ENCODE measurements at places on chromosomes 4 and X.

DNA sequence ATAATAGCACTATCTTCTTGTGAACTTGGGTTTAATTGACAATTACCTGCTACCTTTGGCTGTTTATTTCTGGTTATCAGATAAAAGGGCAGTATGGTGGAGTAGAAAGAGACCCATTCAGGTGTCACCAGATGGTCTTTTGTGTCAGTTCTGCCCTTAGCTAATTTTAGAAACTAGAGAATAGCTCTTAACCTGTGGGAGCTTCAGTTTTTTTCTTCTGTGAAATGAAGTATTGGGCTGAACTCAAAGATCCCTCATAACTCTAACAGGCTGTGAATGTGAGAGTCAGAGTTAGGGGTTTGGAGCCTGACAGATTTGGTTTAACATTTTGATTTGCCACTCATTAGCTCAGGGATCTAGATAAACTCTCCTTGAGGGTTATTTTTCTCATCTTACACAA lies 335.2 kb downstream of the PPP1R2C start:
- no peak for DNase-seq

DNA sequence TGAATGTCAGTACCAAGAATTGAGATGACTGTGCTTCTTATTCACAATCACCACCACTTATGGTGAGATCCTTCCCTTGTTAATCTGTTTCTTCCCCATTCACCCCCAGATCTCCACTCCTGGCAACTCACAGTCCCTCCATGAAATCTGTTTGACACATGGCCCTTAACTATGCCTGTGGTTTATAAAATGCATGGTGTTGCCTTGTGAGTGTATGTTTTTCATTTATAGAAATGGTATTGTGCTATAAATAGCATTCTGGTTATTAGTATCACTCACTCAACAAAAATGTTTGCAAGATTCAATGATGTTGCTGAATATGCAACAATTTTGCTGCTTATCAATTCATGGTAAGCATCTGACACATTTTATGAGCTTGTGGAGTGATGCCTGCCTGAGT lies 131.0 kb downstream of the PRKX start:
- no peak for DNase-seq

- DNase-seq = no peak
These were observed 197.9 kb downstream of the SHOX start for GRCh38 chrX:828411-828959.

GRCh38 chr4:30901461-30902451 lies 181.6 kb downstream of the PCDH7 start:
- DNase-seq = no peak

DNA sequence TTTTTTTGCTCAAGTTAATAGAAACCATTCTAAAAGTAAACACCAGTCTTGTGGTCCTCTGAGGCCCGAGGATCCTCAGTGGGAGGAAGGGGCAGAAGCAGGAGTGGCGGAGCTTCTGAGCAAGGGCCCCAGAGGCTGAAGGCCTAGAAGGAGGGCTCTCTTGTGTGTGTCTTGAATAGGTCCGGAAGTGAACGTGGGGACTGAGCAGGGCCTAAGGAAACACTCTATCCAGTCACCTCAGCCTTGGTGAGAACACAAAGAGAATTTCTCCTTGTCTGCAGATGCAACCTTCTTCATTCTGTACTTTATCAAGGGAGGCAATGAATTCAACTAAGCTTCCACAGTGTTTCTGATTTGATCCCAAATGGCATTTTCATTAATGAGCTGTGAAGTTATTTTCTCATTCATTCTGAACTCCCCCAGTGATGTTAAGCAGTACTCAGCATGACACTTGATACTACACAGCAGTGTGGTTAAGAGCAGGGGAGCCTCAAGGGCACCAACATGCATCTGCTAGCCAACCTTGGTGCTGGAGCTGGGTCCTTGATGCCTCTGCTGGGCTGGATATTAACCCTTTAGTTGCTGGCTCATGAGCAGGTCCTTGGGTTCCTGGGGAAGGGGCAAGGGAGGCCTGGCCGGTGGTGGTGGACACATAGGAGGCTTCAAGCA lies 64.7 kb downstream of the RBM47 start:
- no peak for DNase-seq

GRCh38 chr4:74423104-74423503 lies 21.8 kb upstream of the AREG start:
- no peak for DNase-seq

GRCh38 chr4:166680796-166681195 lies 553.5 kb downstream of the SPOCK3 start:
- no peak for DNase-seq

- DNase-seq = no peak
These were observed 269.7 kb upstream of the PCDH7 start for GRCh38 chr4:30450474-30450873.

DNA sequence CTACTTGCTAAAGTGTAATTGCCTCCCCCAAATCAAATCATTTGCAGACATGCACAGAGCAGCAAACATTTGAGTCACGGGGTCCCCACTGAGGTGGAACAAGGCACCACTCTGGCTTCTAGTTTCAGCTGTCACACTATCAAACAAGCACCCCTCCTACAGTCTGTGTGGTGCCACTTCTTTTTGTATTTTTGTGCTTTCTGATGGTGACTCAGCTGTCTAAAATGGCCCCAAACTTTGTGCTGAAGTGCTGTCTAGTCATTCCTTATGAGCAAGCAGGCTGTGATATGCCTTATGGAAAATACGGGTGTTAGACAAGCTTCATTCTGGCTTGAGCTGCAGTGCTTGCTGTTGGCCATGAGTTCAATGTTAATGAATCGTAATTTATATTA lies 15.4 kb downstream of the IGFBP7 start:
- no peak for DNase-seq

- DNase-seq = no peak
These were observed 312.2 kb downstream of the ARHGAP24 start for GRCh38 chr4:85787133-85787532.

GRCh38 chr4:181685461-181685860 lies 557.7 kb upstream of the TENM3 start:
- no peak for DNase-seq
